ENCODE measurements at places on chromosomes 13 and 19.

DNA sequence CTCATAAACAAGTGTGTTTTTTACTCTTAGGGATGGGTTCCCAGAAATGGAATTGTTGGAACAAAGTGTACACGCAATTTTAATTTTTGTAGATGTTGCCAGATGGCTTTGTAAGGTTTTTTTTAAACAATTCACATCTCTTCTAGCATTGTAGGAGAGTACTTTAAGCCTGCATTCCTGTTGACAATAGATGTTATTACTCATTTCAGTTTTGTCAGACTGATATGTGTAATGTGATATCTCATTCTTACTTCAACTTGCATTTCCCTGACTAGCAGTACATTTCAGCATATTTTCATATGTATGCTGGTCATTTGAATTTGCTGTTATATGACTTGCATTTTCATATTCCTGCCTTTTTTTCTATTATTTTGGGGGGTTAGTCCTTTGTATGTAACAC is 186.6 kb upstream of the SLITRK6 start:
- no peak for DNase-seq

DNA sequence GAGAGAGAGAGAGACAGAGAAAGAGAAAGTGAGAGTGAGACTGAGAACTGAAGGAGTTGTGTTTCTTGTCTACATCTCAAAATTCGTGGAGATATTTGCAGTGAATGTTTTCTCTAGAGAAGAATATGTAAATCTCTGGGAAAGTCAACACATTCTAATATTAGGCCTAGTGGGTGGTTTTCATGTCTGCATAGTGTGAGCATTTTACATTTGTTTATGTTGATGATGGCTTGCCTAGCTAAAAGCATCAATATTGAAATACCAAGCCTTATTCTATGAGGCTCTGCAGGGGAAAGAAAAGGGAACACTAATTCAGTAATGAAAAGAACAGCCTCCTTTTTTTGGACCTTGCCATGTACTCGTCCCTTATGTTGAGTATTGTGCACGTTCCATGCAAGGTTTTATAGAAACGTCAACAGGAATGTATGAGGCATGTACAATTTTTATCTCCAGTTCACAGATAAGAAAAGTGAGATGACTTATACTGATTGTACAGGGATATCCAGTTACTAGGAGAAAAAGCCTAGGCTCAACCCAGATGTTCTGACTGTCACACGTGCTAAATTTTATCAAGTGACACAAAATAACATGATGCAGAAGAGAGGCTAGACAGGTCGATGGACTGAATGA is 1288.9 kb upstream of the SLC10A2 start:
- DNase-seq: no peak

- DNase-seq: no peak
These were observed 4.1 kb downstream of the TLE2 start for GRCh38 chr19:3024870-3025548.

DNA sequence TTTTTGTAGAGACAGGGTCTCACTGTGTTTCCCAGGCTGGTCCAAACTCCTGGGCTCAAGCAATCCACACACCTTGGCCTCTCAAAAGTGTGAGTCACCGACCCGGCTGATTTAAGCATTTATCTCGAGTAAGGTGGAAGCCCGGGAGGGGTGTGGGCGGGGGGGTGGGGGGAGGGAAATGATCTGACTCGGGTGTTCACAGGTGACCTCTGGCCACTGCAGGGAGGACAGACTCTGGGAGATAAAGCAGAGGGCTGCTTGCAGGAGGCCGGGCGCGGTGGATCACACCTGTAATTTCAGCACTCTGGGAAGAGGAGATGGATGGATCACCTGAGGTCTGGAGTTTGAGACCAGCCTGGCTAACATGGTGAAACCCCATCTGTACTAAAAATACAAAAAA is 7.9 kb downstream of the DENND1C start:
- no peak for DNase-seq

DNA sequence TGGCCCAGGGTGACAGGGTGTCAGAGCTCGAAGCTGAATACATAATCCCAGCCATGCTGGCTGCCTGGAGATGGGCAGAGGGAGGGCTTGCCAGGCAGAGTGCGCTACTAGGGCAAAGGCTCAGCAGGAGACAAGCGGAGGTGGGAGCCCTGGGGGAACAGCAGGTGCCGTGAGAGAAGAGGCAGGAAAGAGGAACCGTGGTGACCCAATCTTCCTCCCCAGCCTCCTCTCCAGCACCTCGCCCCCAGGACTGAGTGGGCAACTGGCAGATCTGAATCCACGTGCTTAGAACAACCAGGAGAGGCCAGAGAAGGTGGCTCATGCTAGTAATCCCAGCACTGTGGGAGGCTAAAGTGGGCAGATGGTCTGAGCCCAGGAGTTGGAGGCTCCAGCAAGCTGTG is 11.0 kb upstream of the CCL25 start:
- DNase-seq: no peak

GRCh38 chr13:26327940-26328725 is 74.2 kb downstream of the CDK8 start:
- DNase-seq: no peak

DNA sequence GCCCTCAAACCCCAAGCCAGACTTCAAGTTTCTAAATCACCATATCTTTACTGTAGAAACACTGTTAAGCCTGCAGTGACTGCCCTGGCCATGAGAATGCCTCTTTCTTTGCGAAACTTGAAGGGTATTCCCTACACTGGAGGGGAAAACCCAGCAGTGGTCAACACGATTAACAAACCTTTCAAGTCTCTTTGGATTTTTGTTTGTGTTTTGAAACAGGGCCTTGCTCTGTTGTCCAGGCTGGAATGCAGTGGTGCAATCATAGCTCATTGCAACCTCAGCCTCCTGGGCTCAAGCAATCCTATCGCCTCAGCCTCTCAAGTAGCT is 17.4 kb upstream of the POMP start:
- no peak for DNase-seq

DNA sequence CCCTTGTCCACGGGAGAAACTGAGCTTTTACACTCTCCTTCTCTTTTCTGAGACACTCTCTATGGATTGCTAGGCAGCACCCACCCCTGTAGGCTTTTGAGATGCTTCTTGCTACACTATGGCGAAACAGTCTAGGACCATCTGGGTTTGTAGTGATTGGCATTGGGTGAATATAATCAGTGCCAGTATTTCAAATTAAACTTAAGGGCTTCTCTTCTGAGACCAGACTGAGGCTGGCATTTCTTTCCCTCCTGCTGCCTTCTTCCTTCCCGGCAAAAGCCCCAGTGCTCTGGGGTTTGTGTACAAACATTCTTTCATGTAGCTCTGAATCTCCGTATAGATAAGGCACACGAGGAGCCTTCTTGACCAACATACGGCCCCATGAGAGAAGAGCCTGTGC is 276.7 kb downstream of the SLC7A1 start:
- no peak for DNase-seq

DNA sequence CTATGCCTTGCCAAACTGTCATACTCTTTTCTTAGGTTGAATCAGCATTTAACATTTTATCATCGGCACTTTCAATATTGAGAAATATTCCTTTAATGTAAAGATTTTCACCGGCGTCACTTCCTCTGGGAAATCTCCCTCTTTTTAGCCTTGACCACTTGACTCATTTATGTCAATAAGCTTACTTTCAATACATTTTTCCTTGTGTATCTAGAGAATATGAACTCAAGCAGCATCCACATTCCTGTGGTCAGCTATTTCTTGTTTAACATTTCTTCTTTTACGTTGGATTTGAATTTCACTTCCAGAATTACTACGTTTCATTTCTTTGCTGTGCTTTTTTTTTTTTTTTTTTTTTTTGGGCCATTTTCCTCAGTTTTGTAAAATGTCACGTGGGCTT is 271.2 kb upstream of the HTR2A start:
- no peak for DNase-seq

GRCh38 chr13:41827507-41828213 is 133.2 kb downstream of the VWA8 start:
- DNase-seq: no peak

- DNase-seq: no peak
These were observed 1828.8 kb downstream of the PCDH9 start for GRCh38 chr13:65401315-65401714.

GRCh38 chr13:101624210-101624922 is 171.9 kb downstream of the ITGBL1 start:
- no peak for DNase-seq

DNA sequence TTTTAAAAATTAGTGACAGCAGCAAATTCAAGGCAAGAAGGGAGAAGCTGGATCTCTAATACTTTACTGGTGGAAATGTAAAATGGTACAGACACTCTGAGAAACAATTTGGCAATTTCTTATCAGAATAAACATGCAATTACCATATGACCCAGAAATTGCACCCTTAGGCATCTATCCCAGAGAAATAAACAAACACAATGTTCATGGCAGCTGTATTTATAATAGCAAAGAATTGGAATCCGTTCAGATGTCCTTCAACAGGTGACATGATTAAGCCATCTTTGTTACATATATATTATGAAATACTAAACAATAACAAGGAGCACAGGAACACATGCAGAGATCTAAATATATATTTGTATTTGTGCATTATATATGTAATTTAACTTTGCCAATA is 756.5 kb downstream of the SLITRK1 start:
- DNase-seq: no peak

- no peak for DNase-seq
These were observed 1.7 kb downstream of the SSC5D start for GRCh38 chr19:55489711-55490477.

DNA sequence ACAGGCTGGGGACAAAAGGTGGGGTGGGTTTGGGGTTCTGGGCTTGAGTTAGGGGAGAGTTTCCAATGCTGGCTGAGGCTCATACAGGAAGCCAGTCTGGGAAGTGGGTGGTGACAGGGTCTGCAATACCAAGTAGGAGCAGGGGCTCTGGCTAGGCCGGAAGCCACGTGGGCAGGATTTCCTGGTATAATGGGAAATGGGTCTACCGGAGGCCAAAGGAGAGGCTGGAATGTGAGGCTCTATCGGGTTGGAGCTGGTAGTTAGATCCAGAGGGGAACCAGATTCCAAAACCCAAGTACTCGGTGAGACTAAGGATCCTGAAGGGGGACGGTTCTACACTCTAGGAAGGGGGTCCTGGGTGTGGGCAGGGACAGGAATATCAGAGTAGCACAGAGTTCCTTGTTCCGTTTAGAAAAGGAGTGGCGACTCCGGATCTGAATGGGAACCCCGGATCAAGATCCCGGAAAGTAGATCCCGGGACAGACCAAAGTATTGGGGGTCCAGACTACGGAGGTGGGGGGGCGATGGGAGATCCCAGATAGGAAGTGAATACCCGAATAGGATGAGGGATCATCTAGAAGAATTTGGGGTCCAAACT is 802 bp downstream of the CDC37 start:
- no peak for DNase-seq

GRCh38 chr13:75760131-75761021 is 124.2 kb downstream of the LMO7 start:
- DNase-seq: no peak

DNA sequence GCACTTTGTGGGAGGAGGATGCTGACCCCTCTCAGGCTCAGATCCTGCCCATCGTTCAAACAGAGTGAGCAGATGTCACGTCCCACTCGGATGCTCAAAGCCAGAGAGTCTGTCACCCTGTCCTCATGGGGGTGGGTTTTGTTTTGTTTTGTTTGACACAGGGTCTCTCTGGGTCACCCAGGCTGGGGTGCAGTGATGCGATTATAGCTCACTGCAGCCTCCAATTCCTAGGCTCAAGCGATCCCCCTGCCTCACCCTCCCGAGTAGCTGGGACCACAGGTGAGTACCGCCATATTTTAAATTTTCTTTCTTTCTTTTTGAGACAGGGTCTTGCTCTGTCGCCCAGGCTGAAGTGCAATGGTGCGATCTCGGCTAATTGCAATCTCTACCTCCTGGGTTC is 4.0 kb downstream of the ADGRE2 start:
- no peak for DNase-seq

GRCh38 chr19:54062643-54063042 is 1.1 kb downstream of the VSTM1 start:
- no peak for DNase-seq

Measured in stimulated activated CD8-positive, alpha-beta memory T cell treated with anti-CD3 and anti-CD28 coated beads, Interleukin-4, amount 100 ng/mL, for 4 hours (primary cell).